ENCODE measurements at places on chromosomes 7 and 10.
A peak's percentile ranks its signal among the peaks of the same experiment; 100 is the strongest.

DNA sequence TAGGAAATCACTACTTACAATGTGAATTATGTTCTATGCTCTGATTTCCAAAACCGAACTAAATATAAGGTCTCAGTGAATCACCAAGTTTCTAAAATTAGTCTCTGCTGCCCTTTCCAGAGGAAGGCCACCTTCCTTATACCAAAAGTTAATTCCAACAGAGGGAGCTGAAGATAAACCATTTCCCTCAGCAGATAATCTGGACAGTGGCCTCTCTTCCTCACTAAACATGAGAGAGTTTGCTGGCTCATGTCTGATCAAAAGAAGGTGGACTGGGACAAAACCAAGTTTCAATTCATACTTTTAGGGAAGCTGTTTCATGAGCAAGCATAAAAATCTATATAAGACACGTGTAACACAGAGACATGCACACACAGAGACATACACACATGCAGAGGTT, 6.4 kb downstream of the FEZF1 start:
- no peak for DNase-seq

- no peak for DNase-seq
Measured at GRCh38 chr7:90233569-90233968, 11.4 kb upstream of the CFAP69 start.

GRCh38 chr10:44300666-44301649, 83.9 kb downstream of the CXCL12 start:
- no peak for DNase-seq

GRCh38 chr7:19368491-19368925, 223.3 kb upstream of the FERD3L start:
- no peak for DNase-seq

GRCh38 chr10:129718548-129719414, 245.3 kb downstream of the EBF3 start:
- no peak for DNase-seq

GRCh38 chr7:128838109-128838779, 8.0 kb downstream of the FLNC start:
- DNase-seq, result no peak

DNA sequence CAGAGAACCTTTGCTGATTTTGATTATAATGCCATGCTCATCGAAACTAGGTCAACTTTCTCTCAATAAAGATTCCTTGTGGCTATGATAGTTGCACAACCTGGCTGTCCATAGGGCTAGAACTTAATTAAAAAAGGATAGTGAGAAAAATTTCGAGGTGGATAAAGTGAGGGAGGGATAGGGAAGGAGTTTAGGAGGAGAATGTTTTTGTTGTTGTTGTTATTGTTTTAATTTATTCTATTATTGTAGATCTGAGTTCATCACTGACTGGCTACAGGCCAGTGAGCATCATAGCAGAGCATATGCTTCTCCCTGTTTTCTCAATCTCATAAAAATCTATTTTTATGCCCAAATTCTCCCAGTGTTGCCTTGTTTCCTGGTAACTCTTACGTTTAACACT, 688.7 kb upstream of the GRM3 start:
- no peak for DNase-seq

GRCh38 chr7:18087026-18087686, 59.5 kb upstream of the PRPS1L1 start:
- DNase-seq, result peak; percentile 12

DNA sequence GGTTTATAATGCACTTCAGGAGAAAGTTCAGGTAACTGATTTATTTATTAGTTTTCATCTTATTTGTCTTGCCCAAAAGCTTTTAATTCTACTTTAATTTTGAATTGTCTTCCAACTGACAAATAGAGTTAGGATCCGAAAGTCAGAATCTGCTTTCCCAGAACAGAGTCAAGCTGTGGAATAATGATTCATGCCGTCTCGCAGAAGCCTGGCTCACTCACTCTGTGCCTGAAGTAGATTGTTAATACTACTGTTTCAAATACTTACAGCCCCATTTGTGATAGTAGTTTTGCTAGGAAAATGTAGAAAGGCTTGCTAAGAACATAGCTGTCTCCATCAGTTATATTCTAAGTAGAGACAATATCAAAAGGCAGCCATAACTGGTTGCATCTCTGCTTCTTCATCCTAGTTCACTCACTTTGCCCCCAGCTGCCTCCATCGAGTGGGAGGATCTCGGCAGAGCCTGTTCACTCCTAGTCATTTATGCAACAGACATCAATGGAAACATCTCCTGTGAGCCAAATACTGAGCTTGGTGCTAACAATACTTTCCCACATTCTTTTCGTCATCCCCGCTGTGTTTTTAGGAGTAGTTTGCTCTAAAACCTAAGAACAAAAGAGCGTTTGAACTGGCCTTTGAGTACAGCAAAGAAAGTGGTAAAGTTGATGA, 28.0 kb downstream of the ABRAXAS2 start:
- DNase-seq, result no peak

- DNase-seq, result no peak
Measured at GRCh38 chr10:126252884-126253610, 135.2 kb downstream of the ADAM12 start.

- no peak for DNase-seq
Measured at GRCh38 chr7:98724591-98724990, 107.5 kb downstream of the NPTX2 start.

- no peak for DNase-seq
Measured at GRCh38 chr10:47378606-47379444, 5.3 kb downstream of the ZNF488 start.

DNA sequence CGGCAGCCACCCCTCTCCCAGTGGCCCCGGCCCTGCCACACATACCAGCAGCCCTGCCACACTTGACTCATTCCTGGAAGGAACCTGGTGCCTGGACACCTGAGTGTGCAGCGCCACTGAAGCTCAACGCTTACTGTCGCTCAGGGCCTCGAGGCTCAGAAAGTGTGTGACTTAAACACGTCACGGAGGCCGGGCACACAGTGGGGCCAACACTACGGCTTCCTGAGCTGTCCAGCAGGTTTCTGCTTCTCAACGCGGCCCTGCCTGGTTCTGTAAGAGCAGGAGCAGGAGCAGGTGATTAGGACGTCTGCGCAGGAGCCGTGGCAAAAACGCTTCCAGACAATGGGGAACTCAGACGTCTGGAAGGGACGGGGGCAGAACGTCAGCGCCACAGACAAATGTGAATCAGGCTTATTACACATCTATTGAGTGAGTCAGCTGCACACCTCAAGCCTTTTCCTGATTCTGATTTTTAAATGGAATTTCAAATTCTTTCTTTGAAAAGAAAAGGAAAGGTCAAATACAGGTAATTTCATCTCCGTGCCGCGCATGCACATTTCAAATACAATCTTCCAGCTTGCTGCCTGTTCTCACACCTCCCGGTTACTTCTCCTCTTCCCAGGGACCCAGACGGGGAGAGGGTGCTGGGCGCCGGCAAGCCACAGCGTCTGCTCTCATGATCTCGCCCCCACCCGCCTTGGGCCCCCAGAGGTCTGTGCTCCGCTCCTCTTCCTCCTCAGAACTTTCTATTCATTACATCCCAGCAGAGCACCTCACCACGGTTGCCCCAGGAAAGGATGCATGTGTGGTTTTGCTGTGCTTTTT, 66.6 kb downstream of the ADARB2 start:
- no peak for DNase-seq

GRCh38 chr7:48255046-48255445, 83.8 kb downstream of the ABCA13 start:
- DNase-seq, result no peak
